ENCODE measurements at places on chromosomes 11 and 22. TPM values are rescaled to one million over a fixed set of nuclear protein-coding genes. Genes with fewer than 3 reads are reported as not detected.

The RAB38 gene
- 84.7 TPM for total RNA-seq

The OR51B2 gene
- not detected for total RNA-seq

The EXT2 gene
- 28.8 TPM for total RNA-seq

The LINC01488 gene
- not detected for total RNA-seq

The GLYATL2 gene
- 1.6 TPM for total RNA-seq

Measured in esophagus mucosa (tissue), 1 donor.